ENCODE measurements at places on chromosomes 1 and 21.

- DNase-seq, result no peak
These were observed at the start of gene ASCL5 for GRCh38 chr1:201126832-201127754. ASCL5 (minus strand) TSS chr1:201127184; CDS start chr1:201115372, 11,812 bp downstream.

GRCh38 chr1:61459345-61459744 is 265.6 kb downstream of the TM2D1 start:
- no peak for DNase-seq

- peak; percentile 29 for DNase-seq
These were observed 8.1 kb upstream of the C1orf216 start for GRCh38 chr1:35726450-35727433.

DNA sequence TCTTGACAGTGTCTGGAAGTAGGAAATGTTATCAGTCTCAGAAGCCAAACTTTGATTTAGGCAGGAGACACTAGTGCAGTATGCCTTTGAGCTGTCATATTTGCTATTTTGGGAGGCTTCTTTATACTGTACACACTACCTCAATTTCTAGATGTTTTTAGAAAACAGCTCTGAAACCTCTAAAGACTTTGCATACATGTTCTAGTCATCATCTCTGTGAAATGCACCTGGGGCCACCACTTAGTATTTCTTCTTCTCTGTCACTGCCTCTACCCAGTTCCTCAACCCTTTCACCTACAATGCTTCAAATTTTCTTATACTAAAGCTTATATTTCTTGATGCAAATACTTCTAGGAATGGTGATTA is 29.1 kb upstream of the PLA2G4A start:
- no peak for DNase-seq

GRCh38 chr1:246681900-246682895 is 42.0 kb upstream of the SCCPDH start:
- no peak for DNase-seq

GRCh38 chr1:245019910-245020486 is 134.8 kb upstream of the KIF26B start:
- no peak for DNase-seq

DNA sequence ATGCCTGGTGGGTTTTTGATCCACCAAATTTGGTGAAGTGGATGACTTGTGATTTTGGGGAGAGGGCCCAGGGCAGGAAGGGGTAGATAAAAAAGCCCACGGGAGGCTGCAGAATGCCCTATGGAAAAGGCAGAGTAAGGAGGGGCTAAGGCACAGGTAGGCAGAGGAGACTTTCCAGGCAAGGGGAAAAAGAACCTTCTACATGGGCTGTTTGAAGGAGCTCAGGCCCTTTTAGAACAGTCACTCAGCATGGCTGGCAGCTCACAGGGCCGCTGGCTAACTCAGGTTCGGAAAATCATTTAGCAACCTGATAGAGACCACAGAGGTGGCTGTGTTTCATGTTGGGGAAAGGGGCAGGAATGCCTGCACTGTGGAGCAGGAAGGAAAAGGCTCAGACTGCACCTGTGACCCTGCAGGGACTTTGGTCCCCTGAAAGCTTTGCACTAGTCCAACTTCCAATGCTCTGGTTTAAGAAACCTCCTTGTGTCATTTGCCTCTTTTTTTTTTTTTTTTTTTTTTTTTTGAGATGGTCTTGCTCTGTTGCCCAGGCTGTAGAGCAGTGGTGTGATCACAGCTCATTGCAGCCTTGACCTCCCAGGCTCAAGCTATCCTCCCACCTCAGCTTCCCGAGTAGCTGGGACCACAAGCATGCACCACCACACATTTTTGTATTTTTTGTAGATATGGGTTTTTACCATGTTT is 58.5 kb upstream of the ENAH start:
- no peak for DNase-seq

DNA sequence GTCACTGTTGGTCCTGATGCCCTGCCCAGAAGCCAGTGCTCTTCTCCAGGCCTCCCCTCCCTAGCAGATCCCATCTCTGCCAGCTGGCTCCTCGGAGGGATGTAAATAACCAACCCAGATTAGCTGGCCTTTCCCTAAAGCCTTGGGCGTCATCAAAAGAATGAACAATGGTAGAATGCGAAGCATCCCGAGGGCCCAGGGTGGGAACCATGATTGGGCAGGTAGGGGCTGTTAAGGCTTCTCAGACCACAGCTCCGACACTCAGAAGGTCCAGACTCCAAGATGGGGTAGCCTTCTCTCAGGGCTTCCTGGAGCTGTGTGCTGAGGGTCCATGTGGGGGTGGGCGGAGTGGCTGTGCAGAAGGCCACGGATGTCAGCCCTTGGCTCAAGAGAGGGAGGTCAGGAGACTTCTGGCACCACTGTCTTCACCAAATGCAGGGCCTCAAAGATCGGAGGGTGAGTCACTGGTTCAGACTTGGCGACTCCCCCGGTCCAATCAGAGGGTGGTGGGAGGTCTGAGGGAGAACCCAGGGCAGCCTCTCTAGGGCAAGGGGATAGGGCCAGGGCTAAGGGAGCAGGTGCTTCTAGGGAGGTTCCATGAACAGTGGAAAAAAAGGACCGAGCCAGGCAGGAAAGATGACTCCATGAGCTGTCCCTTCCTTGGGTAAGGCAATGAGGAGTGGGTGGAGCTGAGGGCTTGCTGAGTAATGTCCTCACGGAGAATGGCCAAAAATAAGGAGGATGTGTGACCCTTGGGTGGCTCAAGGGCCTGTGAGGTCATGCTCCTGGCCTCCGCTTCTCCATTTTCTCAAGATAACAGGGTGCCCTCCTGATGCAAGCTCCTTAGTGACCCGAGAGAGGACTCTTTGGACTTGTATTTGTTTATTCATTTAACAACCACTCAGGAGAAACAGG is 58.4 kb upstream of the EPS8L3 start:
- no peak for DNase-seq
